ENCODE measurements at places on chromosomes 3 and 15.

GRCh38 chr3:167350245-167350862 is 29.7 kb downstream of the ZBBX start:
- no peak for DNase-seq

DNA sequence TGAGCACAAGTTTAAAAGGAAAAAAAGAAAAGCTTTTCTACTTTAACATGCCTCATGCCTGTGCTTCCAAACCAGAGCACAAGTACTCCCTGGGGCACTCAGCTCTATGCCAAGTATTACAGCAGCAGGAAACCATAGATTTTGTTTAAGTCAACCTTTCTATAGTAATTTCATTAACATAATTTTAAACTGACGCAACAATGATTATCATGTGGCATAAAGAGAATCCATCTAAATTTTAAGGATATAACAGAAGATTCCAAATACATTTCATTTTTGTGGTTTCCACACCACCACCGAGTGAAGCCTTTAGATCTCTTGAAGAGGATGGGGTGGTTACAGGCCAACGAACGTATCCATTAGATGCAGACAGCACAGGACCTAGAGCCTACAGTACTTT is 112.1 kb downstream of the TNIK start:
- DNase-seq, result no peak

GRCh38 chr3:113606539-113607218 is 74.3 kb downstream of the SIDT1 start:
- peak; percentile 55 for DNase-seq

- no peak for DNase-seq
These were observed 58.5 kb upstream of the RAP2B start for GRCh38 chr3:153103406-153103945.

- DNase-seq, result peak; percentile 61
These were observed 9.7 kb downstream of the COL8A1 start for GRCh38 chr3:99648101-99648500.

GRCh38 chr3:141093397-141093796 is 42.2 kb downstream of the SPSB4 start:
- DNase-seq, result no peak

DNA sequence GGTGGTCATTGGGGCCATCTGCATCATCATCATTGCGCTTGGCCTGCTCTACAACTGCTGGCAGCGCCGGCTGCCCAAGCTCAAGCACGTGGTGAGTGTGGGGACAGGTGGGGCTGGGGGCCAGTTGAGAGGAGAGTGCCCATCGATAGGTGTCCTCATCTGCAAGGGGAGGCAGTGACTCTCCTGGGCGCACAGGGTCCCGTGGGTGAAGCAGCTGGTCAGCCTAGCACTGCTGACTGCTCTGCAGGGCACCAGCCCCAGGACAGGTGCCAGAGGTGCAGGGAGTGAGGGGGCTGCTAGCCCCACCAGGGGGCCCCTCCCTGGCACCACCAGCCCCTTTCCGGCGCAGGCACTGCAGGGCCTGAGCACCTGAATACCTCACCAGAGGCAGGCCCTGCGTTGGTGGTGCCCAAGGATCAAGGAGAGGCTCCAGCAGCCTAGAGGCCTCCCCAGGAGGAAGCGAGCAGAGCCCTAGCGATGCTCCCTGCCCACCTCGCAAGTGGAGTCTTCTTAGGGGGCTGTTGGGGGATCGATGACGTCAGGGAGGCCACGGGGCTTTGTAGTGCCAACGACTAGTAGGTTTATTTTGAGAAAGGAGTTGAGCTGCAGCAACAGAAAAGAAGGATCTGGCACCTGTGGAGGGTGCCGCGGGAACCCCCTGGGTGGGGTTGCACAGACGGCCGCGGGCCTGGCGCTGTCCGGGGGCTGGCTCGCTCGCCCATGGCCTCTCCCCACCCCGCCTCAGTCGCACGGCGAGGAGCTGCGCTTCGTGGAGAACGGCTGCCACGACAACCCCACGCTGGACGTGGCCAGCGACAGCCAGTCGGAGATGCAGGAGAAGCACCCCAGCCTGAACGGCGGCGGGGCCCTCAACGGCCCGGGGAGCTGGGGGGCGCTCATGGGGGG is 976 bp upstream of the ABTB1 start:
- DNase-seq, result no peak

DNA sequence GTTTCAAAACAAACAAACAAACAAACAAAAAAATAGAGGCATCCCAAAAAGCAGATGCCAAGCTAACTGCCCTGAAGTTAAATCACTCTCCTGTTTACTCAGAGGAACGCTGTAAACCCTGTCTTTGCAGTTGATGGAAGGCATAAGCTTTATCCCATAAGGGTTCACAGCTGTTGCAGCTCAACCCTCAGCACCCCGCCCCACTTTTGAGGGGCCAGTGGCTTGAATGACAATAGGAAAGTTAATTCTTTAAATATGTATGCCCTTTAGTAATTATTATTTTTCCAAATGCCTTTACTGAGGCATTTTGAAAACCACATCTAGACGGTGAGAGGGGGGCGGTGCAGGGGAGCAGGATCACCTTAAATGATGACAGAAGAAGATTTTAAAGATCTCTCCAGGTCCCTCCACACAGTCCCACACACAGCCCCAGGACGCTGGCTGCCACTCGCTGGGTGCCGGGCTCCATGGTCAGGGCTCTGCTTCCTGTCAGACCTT is 272.1 kb downstream of the FAM43A start:
- no peak for DNase-seq

- no peak for DNase-seq
These were observed 33.8 kb downstream of the FAH start for GRCh38 chr15:80186597-80186996.

DNA sequence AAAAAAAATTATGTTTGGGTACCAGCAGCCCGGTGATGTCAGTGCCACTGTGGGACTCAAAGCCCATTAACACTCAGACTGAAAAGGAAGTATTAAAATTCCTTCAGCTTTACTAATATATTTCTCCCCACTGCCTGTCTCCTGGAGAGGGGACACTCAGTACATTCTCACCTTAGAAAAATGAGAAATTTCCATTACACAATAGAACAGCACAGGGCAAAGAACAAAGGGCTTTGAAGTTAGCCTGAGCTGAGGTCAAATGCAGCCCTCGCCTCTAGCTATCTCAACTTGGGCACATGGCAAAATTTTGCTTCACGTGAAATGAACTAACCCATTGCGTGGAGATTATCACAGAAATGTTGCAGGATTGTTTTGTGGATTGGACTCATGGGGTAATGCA is 80.8 kb downstream of the RARB start:
- DNase-seq, result no peak

GRCh38 chr3:194296454-194297263 is 54.5 kb downstream of the CPN2 start:
- peak; percentile 51 for DNase-seq

- DNase-seq, result no peak
These were observed 172.6 kb upstream of the TNIK start for GRCh38 chr3:171632766-171633165.

GRCh38 chr3:185630182-185630622 is 44.1 kb downstream of the SENP2 start:
- DNase-seq, result peak; percentile 75

- peak; percentile 78 for DNase-seq
These were observed 188.4 kb upstream of the PFN2 start for GRCh38 chr3:150158943-150159625.

GRCh38 chr3:63349583-63350573 is 71.8 kb downstream of the SYNPR start:
- peak; percentile 68 for DNase-seq

DNA sequence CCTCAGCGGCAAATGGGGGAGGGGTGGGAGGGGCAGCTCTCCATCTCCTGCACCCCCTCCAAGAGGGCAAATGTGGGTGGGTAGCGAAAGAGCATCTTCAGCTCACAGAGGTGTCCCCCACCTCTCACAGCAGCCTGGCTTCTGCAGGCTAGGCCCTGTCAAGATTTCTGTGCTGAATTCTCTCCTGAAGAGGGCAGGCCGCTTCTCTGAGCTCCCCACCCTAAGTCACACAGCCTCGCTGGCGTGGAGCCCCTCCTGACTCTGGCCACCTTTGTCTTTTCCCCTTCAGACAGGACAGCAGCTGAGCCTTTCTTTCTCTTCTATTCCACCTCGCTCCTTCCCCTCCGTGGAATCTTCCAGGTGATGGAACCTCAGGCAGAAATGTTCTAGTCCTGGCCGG is 26.3 kb upstream of the ADAMTS7 start:
- no peak for DNase-seq

DNA sequence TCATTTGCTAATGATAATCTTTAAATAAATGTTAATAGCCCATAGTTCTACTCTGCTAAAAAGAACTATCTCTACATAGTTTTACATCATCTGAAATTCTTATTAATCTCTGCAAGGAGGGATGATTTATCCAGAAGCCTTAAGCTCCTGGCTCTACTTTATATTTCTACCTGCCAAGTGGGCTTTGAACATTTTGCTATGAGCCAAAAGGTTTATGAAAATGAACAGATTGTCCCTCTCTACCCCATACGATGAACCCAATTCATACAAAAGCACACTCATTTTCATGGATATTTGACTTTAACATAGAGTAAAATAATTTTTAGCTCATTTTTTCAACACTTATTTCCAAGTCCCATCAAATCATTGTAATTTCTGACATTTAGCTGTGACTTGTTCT is 611.0 kb downstream of the NSUN3 start:
- DNase-seq, result no peak

- no peak for DNase-seq
These were observed 32.9 kb upstream of the UTS2B start for GRCh38 chr3:191363221-191363620.

- DNase-seq, result no peak
These were observed 13.5 kb upstream of the APOD start for GRCh38 chr3:195597229-195597628.

- peak; percentile 67 for DNase-seq
These were observed 34.0 kb upstream of the RPP14 start for GRCh38 chr3:58271901-58272501.

DNA sequence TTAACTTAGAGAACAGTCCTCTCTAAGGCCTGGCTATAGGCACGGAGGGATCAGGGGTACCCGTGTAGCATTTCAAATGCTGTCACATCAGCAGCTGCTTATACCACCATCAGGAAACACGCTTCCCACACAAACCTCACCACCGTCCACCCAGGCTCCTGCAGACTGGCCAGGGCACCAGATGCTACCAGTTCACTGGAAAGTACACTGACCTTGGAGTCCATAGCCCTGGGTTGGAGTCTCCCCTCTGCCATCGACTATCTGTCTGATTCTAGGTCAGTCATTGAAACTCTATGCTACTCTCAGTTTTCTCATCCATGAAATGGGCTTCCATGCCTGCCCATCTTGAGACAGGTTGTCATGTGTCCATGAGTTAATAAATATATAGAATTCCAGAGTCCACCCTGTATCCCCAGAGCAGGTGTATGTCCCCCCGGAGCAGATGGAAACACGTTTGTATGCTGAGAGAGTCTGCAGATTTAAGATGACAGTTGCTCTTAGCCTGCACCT is 156.0 kb upstream of the SMAD3 start:
- no peak for DNase-seq
